ENCODE measurements at places on chromosomes 11 and 22.

DNA sequence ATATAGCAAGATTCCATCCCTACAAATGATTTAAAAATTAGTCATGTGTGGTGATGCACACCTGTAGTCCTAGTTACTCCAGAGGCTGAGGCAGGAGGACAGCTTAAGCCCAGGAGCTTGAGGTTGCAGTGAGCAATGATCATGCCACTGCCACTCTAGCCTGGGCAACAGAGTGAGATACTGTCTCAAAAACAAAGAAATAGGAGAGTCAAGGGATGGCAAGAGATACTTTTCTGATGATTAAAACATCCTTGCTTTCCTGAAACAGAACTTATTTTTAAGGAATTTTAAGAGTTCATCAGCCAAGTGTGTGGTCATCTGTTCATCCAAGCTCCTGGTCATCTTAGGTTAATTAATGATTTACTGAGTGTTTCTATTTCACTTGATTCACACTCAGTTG, 1252.0 kb downstream of the LRRC4C start:
- no peak for DNase-seq

- DNase-seq: no peak
Observed at GRCh38 chr11:74592063-74592440, 330 bp upstream of the POLD3 start.

DNA sequence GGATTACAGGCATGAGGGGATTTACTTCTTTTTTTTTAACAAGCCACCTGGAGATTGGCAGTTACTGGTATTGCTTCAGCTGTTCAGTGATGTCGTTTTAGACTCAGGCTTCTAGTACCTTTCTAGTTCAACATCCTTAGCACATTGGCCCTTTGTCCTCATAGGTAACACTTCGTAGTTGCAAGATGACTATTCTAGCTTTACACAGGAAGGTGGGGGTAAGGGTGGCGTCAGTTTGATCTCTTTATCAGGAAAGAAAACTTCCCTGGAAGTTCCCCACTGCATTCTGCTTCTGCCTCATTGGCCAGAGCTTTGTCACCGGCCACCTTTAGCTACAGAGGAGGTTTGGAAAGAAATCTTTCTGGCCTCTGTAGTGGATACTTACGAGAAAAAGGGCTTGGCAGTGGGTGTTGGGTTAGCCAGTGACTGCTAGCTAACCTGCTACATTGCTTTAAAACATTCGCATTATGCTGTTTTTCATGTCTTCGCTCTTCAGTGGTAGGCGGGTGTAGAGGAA, 40.7 kb downstream of the SFI1 start:
- DNase-seq: no peak

GRCh38 chr11:128766591-128767081, 72.8 kb downstream of the FLI1 start:
- no peak for DNase-seq

DNA sequence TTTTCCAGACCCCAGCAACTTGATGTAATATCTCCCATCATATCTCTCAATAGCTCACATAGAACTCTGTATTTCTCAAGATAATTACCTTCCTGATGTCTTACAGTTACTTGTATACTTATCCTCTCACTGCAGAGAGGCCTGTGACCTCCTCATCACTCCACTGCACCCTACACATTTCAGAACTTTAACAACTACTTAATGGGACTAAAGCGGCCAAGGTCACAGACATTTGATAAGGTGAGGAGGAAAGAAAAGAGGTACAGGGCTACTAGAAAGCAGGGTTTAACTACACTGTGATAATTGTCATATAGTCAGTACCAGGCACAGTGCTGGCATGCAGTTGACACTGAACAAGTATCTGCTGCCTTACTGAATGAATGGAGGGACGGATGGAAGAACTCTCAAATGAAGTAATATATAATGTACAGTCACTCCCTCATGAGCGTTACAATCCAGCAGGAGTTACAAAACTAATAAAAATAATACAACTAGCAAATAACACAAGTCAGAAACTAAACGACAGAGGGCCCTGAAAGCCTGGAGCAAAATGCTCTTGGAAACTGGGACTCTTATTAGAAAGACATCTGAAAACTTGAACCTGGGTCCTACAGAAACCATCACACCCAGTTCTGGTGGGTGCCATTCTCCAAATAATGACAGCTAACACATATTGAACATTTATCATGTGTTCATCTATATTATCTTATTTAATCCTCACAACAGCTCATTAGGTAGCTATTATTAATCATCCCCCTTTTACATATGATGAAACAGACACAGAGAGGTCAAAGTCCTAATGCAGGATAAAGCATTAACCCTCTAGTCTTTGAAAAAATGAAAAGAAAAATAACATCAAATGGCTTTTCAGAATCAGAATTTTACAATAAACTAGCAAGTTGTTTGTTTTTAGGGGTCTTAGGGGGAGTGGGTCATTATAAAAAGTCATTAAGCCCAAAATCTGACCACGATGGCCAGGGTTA, 14.3 kb downstream of the PI4KA start:
- DNase-seq: no peak

GRCh38 chr11:35740061-35740799, 77.7 kb downstream of the TRIM44 start:
- DNase-seq: no peak
